ENCODE measurements at places on chromosomes 5 and 9.
A peak's percentile ranks its signal among the peaks of the same experiment; 100 is the strongest.

DNA sequence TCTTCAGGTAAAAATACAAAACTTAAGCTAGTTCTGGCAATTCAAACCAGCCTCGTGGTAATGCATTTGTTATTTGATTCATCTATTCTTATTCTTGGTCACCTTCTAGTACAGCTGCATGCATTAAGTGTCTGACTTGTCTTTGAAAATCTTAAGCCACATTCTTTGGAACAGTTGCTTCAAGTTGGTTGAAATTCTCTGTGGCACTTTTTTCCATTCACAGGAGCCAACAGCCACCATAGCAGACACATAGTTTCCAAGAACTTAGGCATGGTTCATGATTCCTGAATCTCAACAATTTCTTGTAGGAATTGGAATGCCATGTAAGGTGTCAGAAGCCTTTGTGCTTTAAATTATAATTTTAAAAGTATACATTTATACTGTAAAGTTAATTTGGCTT is 47.4 kb upstream of the MEF2C start:
- no peak for DNase-seq

GRCh38 chr9:121735793-121736770 is 84.6 kb downstream of the DAB2IP start:
- DNase-seq: no peak

DNA sequence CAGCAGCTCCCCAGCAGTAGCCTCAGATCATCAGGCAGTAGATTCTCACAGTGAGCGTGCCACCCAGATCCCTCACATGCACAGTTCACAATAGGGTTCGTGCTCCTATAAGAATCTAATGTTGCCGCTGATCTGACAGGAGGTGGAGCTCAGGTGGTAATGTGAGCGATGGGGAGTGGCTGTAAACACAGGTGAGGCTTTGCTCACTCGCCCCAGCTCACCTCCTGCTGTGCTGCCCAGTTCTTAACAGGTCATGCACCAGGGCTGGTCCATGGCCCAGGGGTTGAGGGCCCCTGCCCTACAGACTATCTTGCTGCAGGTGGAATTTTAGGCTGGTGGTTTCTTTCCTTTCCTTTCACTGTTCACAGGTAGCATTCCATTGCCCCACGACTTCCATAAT is 100.2 kb downstream of the MRPL36 start:
- DNase-seq: no peak

DNA sequence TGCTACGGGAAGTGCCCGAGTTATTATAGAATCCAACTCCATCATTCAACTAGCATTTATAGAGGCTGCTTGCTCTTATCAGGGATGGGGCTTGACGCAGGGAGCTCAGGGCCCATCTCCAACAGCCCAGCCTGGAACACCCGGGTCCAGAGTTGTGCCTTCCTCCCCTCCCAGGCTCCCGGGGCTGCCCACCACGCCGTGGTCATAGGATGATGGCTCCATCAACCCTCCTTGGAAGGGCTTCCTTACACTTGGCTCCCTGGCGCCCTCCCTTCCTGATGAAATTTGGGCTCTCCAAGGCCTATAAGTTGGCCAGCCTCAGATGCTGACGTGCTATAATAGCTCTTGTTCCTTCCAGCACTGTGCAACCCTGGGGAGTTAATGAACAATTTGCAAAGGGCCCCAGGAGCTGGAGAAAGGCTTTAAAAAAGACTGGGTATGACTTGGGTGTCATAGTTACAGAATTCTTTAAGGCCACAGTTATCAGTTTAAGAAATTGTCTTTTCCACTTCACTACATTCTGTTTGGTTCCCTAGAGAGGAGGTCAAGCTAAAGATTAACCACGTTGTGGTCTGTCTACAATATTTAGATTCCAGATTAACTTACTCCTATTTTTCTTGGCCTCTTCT is 42.5 kb upstream of the GADD45G start:
- no peak for DNase-seq

DNA sequence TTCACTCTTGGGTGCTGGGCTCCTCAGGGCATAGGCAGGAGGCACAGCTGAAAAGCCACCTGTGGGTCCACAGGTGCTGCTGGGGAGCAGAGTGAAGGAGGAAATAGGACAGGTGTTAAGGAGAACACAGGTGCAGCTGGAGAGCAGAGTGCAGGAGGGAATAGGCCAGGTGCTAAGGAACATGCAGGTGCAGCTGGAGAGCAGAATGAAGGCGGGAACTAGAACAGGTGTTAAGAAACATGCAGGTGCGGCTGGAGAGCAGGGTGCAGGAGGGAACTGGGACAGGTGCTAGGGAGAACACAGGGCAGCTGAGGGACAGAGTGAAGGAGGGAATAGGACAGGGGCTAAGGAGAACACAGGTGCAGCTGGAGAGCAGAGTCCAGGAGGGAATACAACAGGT is 43.8 kb upstream of the PLEKHG4B start:
- no peak for DNase-seq

- DNase-seq: no peak
These were observed 114.6 kb upstream of the SLC12A2 start for GRCh38 chr5:127969002-127969401.

GRCh38 chr9:17757816-17758215 is 178.9 kb downstream of the SH3GL2 start:
- no peak for DNase-seq

GRCh38 chr9:82091610-82092009 is 103.0 kb downstream of the SPATA31D1 start:
- no peak for DNase-seq

DNA sequence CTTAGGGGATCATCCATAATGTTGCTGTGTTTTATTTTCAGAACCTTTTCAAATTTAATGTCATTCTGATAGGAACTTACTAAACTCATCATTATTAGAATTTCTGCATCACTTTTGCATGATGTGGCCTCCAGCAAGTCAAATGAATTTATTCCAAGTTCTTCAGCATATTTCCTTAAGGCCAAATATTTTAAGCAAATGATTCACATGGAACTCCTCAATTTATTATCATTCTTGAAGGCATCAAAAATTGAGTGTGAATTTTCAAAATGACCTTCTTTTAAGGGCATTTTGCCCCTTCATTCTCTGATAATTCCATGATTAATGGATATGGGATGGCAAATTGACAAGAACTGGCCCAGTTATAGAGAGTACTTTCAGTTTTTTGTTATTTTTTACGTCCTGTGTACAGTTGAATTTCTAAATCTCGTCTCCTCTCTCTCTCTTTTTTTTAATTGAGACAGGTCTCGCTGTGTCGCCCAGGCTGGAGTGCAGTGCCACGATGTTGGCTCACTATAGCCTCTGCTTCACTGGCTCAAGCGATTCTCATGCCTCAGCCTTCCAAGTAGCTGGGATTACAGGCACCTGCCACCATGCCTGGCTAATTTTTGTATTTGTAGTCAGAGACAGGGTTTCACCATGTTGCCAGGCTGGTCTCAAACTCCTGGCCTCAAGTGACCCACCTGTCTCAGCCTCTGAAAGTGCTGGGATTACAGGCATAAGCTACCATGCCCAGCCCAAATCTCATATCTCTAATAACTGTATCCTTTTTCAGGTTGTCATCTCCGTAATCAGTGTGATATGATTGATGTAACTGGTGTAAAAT is 29.1 kb downstream of the GPR21 start:
- no peak for DNase-seq

DNA sequence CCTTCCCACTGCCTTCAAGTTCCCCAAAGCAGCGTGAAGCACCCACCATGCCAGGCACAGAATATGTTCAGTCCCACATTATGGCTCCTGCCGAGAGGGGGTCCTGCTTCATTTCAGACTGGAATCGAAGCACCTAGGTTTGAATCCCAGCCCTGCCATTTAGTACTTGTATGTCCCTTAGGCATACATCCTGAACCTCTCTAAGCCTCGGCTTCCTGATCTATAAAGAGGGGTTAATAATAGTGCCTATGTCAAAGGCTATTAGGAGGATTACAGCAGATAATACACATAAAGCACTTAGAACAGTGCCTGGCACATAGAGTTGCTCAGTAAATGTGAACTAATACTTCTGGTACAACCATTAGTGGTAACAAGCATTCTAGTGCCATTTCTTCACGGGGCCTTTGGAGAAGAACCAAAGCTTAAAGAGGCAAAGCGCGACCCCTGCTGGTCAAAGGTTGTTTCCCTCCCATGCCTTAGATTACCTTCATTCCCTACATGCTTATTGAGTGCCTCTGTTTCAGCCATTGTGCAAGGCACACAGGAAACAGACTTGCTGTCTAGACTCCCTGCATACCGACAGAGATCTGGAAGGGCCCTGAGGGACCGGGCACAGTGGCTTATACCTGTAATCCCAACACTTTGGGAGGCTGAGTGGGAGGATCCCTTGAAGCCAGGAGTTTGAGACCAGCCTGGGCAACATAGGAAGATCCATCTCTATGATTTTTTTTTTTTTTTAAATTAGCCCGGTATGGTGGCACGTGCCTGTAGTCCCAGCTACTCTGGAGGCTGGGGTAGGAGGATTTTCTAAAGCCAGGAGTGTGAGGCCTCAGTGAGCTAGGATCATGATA is 98.3 kb downstream of the PPARGC1B start:
- peak; percentile 85 for DNase-seq

- no peak for DNase-seq
These were observed 73.0 kb downstream of the ENC1 start for GRCh38 chr5:74567411-74567995.

DNA sequence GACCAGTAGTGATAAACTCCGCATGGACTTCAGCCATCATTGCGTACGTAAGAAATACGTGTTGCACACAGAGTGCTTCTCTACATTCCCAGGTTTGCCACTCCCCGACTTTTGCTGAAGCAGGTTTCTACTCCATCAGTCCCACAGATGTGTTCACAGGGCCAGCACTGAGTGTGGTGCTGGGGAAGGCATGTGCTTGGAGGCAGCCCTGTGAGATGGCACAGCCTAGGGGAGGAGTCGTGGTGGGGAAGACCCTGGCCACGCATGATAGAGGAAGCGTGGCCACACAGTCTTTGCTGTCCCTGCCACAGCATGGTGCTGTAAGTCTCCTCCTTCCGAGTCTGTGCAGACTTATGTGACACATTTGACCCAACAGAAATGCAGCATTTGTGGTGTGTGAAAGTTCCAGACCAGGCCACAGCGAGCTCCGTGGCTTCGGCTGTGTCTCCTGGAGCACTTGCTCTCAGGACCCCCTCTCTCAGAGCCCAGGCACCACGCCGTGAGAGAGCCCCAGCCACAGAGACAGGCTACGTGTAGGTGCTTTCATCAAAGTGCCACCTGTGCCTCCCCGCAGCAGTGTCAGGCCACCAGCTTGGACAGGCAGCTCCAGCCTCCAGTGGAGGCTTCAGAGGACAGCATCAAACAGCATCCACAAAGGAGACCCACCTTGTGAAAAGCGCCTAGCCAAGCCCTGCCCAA is 197.8 kb downstream of the AUH start:
- DNase-seq: no peak

GRCh38 chr5:9924614-9925013 is 294.5 kb upstream of the TAS2R1 start:
- no peak for DNase-seq

GRCh38 chr9:114287001-114287762 is 35.7 kb upstream of the ORM1 start:
- DNase-seq: peak; percentile 66

- DNase-seq: peak; percentile 16
These were observed 72.1 kb upstream of the ZNF618 start for GRCh38 chr9:113803811-113804589.

GRCh38 chr9:94772639-94773303 is 46.3 kb downstream of the AOPEP start:
- no peak for DNase-seq

- DNase-seq: no peak
These were observed 485.6 kb upstream of the NUDT12 start for GRCh38 chr5:104048231-104048630.

DNA sequence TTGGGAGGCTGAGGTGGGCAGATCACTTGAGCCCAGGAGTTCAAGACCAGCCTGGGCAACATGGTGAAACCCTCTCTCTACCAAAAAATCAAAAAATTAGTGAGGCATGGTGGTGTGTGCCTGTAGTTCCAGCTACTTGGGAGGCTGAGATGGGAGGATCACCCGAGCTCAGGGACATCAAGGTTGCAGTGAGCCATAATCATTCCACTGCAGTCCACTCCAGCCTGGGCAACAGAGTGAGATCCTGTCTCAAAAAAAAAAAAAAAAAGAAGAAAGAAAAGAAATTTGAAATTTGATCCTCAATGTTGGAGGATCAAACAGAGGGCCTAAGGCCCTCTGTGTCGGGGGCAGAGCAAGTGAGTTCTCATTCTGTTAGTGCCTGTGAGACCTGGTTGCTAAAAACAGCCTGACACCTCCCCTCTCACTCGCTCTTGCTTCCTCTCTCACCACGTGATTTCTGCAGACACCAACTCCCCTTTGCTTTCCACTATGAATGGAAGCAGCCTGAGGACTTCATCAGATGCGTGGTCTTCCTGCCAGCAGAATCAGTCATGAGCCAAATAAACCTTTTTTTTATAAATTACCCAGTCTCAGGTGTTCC is 8.4 kb upstream of the GOLPH3 start:
- no peak for DNase-seq

DNA sequence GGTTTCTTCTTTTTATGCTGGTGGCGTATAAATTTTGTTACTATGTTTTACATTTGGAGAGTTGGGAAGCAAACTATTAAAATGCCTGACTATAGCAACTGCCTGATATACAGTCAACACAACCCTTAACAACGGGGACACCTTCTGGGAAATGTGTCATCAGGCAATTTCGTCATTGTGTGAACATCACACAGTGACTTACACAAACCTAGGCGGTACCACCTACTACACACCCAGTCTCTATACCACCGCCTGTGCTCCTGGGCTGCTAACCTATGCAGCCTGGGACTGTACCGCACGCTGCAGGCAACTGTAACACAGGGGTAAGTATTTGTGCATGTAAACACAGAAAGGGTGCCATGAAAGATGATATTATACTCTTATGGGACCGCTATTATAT is 1.3 kb upstream of the CDHR2 start:
- DNase-seq: no peak

- no peak for DNase-seq
These were observed 372.8 kb upstream of the PIK3R1 start for GRCh38 chr5:67842806-67843205.

DNA sequence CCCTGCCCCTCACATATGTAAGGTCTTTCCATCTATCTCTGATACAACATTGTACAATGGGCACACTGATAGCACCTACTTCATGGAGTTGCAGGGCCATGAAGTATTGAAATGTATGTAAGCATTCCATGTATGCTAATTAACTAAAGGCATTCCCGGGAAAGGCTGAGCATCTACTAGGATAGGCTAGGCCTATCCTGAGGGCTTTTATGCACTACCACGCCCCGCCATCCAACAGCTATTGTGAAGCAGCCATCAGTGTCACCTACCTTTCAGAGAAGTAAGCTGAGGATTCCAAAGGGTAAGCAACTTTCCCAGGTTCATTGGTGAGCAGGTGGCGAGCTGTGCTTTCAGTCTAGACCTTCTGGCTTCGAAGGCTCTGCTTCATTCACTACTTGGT is 47.6 kb downstream of the NSG2 start:
- no peak for DNase-seq

DNA sequence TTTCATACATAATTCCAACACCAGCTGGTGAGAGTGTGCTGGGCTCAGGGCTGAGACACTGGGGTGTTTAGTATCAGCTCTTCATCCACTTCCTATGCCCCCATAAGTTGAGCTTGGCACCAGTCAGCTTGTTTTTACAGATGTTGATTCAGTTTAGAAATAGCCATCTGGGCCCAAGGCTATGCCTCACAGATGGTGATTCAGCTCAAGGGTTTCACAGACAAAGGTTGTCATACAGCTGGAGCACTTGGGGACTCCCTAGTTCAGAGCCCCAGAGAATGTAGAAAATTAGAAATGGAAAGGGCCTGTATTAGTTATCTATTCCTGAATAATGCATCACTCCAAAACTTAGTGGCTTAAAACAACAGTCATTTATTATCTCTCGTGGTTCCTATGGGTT is 10.3 kb upstream of the CRHBP start:
- DNase-seq: no peak

GRCh38 chr5:7437836-7438235 is 41.9 kb downstream of the ADCY2 start:
- no peak for DNase-seq

- DNase-seq: no peak
These were observed 4.5 kb downstream of the UBE2D2 start for GRCh38 chr5:139565411-139566305.

Measured in type B pancreatic cell (in vitro differentiated cells).